ENCODE measurements at places on chromosomes 1 and 21.

GRCh38 chr1:234725177-234726132, 115.5 kb upstream of the IRF2BP2 start:
- DNase-seq = no peak

DNA sequence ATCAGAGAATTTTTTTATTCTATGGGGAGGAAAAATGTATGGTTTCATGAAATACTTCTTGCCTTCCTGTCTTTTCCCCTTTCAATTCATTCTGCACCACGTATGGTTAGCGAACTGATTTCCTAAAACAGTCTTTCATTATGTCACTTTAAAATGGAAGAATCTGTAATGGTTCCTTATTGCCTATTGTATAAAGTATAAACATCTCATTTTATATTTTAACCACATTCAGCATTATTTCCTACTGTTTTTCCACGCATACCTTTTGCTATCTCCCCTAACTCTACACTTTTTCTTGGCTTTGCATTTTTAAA, 232.3 kb upstream of the B3GALT2 start:
- DNase-seq = no peak

- DNase-seq = no peak
Observed at GRCh38 chr1:220420726-220421125, 107.2 kb upstream of the MARK1 start.

DNA sequence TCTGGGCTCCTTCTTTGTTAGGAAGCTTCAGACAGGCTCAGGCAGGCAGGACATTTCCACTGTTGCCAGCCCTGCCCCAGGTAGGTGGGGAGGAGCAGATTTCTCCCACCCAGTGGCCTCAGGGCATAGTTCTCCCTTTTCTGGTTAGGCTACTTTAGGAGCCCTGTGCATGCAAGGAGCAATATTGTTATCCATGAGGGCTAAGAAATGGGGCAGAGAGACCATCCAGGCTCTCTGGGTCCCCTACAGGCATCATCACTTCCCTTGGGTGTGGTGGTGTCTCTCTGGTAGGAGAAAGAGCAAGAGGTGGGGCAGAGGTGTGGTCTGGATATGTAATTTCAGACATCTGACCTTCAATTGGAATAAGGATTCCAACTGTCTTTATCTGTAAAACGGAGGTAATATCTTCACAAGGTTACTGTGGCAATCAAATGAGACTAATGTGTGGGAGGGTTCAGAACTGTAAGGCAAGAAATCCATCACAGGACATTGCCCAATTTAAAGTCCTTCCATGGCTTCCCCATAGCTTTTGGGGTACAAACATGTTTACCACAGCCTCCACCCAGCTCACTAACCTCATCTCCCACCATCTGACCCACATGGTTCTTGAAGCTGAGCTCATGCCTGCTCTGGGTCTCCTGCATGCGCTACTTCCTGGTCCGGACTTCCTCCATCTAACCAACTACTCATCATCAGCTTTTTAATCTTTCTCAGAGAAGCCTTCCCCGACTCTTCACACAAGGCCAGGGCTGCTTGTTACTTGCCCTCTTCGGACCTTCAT, 26.1 kb downstream of the PCAT6 start:
- no peak for DNase-seq

DNA sequence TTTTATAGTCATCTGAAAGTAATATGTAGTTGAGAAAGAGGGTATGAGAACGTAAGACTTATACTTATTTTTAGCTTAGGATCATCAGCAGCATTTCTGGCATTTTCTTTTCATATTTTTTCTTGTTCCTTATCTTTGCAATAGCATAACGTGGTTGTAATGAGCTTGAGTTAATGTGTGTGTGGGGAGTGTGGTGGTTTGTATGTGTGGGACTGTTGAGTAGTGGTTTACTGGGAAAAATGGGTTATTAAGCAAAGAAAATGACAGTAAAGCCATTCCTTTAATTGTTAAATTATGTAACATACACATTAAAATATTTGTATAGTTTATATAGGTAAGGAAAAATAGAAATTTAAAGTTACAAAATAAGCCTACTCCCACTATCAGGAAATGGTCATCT, 15.2 kb downstream of the PIP5K1A start:
- no peak for DNase-seq

DNA sequence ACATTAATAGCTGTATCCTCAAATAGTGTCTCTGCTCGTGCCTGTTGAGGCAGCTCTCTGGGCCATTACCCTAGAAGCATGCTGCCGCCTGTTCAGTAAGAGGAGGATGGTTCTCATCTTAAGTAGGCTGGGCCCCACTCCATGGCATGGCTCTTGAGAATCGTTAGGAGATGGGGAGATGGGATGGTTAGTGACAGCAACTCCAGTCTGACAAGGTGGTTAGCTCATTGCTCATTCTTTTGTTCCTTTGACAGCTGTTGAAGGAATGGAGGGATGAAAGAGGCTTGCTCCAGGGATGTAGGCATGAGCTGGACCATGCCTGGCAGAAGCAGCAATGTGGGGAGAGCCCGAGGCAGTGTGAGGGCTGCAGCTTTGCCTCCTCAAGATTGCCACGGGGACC, 68.2 kb downstream of the MAP10 start:
- no peak for DNase-seq

DNA sequence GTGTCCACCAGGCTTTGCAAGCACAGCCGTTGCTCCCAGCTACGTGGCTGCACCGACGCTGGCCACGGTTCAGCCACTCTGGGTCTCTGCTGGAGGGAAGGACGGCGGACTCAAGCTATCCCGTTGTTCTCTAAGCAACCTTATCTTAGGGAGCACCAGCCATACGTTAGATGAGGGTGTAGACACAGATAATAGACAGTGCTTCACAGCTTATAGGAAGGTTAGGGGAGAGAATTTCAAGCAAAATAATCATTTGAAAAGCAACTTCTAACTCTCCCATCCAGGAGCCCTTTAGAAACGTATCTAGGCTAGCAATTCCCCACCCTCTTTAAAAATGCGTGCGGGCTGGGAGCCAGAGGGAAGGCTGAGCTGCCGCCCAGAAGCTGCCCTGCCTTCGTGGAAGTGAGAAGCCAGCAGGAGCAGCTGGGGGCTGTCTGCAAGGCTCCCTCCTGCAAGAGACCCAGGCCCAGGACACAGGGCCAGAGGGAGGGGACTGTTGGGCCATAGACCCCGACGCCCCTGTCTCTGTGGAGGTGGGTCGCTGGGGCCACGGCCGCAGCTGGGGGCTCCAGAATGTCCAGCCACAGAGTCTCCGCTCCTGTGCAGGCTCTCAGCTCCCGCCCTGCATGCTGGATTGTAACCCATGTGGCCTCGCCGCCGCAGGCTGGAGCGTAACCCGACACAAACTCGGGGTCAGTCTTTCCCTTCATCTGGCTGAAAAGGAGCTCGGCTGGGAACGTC, 31.2 kb upstream of the COL6A2 start:
- DNase-seq = no peak

DNA sequence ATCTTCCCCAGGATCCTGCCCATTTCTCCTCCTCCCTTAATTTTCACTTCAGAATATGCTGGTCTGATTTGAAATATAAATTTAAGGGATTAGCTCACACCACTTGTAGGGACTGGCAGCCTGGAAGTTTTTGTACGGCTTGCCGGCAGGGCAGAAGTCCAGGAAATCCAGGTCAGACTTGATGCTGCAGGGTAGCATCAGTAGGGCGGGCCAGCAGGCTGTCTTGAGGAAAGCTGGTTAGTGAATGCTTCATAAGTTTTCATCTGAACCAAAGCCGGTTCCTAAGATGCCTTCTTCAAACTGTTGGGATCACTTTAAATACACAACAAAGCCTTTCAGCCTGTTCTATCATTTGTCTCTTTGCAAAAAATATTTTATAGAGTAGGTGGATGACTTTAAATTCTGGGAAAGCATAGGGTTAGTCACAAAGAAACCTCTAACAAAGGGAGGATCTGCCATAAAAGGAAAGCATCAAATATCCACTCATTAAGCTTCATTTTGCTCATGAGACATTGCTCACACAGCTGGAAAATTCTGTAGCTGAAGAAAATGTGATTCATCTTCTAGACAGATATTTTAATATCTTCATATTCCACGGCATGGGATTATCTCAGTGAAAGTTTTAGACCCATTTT, 90.7 kb upstream of the GFI1 start:
- no peak for DNase-seq

- no peak for DNase-seq
Observed at GRCh38 chr1:68313735-68314134, 81.4 kb upstream of the WLS start.

GRCh38 chr1:89771991-89772560, 48.8 kb upstream of the LRRC8D start:
- DNase-seq = no peak

DNA sequence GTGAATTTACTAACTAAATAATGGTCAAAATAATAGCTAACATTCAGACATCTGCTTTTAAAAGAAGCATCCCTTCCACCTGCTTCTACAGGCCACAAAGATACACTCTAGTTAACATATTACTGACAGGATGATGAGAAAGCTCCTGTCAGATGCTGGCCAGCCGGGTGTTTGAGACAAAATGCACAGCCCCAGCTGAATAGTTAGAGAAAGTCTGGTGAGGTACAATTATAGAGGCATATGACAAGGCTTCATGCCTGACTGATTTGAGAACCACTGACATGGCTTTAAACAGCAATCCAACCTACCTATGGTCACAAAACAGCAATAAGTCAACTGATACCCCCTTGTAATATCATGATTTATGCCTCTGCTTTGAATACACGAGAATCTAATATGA, 137.0 kb downstream of the DENND1B start:
- DNase-seq = no peak

DNA sequence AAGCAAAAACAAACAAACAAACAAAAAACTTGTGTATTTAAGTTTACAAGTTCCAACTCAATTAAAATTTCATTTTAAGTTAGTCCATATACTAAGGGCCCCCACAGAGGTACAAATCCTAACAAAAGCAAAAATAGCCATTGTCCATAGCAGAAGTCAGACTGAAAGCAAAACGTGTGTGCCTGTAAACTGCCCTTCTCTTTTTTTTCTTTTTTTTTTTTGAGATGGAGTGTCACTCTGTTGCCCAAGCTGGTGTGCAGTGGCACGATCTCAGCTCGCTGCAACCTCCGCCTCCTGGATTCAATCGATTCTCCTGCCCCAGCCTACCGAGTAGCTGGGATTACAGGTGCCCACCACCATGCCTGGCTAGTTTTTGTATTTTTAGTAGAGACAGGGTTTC, 11.6 kb upstream of the IFNGR2 start:
- no peak for DNase-seq

GRCh38 chr1:245118806-245119205, 36.0 kb upstream of the KIF26B start:
- no peak for DNase-seq

- no peak for DNase-seq
Observed at GRCh38 chr1:165612062-165612461, 19.0 kb upstream of the MGST3 start.

DNA sequence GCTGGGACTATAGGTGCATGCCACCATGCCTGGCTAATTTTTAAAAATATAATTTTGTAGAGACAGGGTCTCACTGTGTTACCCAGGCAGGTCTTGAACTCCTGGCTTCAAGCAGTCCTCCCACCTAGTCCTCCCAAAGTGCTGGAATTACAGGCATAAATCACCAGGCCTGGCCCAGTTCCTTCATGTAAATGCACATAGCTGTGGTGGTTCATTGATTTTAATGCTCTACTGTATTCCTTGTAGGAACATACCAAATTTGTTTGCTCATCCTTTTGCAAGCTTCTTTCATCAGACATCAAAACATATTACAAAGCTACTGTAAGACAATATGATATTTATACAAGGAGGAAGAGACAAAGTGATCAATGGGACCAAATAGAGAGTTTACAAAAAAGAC, 237.5 kb upstream of the ESRRG start:
- no peak for DNase-seq

DNA sequence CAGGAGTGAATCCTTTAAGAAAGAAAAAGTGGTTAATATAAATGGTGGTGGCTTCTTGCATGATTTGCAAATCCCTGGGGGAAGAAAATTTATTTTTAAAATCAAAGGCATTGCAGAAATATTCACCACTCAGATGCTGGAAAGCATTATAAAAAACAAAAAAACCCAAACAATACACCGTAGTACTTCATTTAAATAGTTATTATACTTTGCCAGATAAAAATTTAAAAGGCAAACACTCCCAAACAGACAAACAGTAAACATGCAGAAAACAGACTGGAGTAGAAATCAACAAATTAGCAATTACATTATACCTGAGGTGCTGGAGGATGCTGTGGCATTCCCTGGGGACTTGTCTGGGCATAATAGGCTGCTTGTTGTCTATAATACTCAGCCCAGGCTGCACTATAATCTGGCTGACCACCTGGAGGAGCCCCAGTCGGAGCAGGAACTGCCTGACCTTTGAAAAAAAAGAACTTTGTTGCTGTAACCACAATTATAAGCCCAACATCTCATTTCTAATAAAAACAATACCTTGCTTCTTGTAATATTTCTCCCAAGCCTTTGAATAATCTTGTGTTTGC, 29.9 kb downstream of the FUBP1 start:
- no peak for DNase-seq

DNA sequence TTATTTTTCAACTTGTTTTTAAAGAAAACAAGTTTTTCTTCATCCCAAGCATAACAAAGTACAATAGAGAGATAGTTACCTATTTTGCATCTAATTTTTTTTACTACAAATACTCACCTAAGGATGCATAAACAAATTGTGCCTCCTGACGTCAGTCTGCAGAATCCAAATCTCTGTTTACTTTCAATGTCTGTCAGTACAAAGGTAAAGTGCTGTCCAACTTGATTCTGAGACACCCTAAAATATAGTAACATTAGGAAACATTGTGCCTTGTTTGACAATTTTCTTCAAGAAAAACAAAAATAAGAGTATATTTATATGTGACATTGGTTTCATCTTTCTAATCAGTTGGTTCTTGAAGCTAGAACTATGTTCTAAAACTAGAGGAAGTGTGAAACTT, 103.4 kb downstream of the DENND1B start:
- DNase-seq = no peak

- no peak for DNase-seq
Observed at GRCh38 chr1:228105996-228106799, 2.9 kb downstream of the MRPL55 start.

Data from epithelial cell of prostate (primary cell).